ENCODE measurements at places on chromosomes 6 and 20.

DNA sequence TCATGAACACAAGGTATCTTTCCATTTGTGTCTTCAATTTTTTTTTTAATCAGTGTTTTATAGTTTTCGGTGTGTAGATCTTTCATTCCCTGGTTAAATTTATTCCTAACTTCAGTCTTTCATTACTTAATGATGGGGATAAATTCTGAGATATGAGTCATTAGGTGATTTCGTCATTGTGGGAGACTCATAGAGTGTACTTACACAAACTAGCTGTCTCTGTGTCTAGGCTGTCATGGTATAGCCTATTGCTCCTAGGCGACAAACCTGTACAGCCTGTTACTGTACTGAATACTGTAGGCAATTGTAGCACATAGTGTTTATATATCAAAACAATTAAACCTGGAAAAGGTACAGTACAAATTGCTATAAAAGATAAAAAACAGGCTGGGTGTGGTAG is 42.1 kb downstream of the SMAP1 start:
- DNase-seq: no peak

GRCh38 chr20:40697541-40697940 is 8.5 kb upstream of the MAFB start:
- DNase-seq: no peak

GRCh38 chr6:24031496-24031895 is 94.5 kb upstream of the NRSN1 start:
- no peak for DNase-seq

DNA sequence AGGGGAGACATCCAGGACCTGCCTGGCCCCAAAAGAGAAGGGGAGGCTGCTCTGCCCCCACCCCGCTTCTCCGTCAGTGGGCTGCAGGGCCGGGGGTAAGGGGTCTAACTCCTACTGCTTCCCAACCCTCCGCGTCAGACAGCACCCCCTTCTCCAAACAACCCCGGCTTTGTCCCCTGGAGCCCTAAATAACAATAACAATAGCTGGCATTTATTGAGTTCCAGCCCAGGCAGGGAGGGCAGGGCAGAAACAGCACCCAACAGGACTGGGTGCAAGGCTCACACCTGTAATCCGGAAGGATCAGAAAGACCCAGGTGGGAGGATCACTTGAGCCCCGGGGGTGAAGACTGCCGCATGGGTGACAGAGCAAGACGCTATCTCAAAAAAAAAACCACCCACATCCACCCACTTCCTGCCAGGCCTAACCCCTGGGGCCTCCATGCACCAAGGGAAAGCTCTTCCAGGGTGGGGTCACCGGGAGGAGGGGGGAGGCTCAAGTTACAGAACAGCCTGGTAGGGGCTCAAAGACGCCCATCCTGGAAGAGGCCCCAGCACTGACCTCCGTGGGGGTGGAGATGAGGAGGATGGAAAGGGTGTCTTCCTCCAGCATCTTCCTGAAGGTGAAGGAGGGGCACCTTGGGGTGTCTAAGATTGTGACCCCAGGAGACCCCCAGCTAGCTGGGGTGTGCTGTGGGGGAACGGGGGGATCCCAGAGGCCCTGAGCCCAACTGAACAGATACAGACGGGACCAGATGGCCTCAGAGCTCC is 1.3 kb upstream of the FNDC11 start:
- DNase-seq: no peak

GRCh38 chr6:133623065-133623464 is 265.8 kb upstream of the TCF21 start:
- DNase-seq: no peak

DNA sequence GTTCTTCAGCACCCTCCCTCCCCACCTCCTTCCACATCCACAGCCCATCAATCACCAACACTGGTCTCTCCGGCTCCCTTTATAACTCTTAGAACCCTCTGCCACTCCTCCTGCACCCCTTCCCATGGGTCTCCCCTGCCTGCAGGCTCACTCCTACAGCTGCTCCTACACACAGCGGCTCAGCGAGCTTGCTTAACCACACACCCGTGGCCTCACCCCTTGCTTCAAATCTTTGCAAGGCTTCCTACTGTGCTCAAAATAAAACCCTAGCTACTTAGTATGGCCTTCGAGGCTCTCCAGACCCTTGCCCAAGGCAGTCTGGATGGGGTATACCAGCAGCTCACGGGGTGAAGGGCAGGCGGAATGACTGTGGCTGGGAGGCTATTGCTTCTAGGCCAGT is 63.7 kb downstream of the JPH2 start:
- no peak for DNase-seq

DNA sequence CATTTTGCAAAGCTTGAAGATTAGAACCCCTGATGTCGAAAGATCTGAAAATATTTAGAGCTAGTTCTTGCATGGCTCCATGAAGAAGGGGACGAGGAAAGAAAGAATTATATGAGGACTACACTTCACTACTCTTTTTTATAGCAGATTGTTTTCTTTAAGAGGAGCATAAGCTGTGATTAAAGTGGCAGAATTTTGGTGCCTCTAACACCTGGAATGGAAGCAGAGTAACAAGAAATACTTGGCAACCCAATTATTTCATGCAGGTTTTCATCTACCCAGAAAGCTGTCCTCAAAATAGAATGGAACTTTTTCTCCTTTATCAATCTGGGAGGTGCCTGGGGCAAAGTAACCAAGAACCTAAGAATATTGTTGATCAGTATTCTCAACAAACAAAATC is 4.0 kb downstream of the METTL24 start:
- DNase-seq: no peak
